HFFc6 (cell line): ENCODE measurements at places on chromosomes 7 and 10.

DNA sequence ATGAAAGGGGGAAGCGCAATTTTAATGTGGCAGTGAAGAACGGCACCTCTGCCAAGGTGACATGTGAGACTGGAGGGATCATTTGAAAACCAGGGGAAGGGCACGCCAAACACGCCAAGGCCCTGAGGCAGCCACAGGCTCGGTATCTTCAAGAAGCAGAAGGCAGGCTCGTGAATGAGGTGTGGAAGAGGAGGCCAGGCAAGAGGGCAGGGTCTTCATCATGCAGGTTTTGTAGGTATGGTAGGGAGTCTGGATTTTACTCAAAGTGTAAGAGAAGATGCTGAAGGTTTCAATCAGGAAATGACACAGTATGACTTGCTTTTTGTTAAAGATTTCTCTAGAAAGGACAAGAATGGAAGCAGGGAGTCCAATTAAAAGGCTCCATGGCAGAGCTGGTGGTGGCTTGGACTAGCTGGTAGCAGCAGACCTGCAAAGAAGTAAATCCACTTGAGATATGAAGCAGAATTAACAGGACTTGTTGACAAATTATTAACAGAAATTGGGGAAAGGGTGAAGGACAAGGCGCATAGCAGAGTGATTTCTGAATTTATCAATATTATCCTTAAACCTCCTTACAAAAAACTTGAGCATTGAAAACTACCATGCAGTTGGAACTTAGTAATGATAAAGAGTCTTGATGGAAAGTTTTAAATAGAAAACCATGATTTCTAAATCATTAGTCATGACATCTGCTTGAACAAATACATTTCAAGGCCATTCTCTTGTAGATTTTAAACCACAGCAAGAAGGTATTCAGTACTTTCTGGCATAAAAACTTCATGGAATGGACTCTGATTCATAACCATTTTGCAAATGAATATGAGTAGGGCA lies 70.4 kb downstream of the COA1 start:
- DNase-seq, result peak; percentile 90

DNA sequence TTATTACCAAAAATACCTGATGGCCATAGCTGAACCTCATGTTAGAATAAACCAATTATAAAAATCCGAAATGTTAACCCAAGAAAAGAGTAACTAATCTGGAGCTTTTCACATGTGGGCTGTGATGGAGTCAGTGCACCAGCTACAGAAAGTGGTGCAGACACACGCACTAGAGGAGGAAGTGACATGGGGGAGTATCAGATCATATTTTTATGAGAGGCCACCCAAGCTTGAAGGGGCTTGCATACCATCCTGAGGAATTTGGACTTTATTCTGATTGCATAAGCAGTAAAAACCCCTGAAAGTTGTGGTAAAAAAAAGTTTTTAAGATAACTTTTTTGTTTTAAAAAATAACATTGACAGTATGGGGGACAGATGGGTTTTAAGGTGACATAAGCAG lies 1148.5 kb upstream of the CELF2 start:
- DNase-seq, result no peak

DNA sequence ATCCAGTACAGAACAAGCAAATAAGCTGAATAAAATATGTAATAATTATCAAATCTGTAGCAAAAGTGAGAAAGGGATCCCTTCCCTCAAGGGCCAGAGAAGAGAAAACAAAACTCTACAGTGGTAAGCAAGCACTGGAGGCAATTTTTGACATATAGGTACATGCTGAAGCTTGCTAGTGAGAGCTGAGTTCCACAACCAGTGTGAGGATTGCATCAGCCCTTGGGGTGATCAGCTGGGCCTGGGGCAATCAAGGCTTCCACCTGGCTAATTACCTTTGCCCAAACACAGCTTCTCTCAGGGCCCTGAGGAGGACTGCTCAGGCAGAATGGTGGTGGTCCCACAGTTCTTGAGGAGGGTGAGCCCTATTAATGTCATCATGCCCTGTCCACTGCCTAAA lies 134.4 kb upstream of the DLX6 start:
- no peak for DNase-seq

- DNase-seq, result no peak
These were observed 49.7 kb downstream of the RABGEF1 start for GRCh38 chr7:66790196-66790595.

- no peak for DNase-seq
These were observed 13.4 kb downstream of the ELMO1 start for GRCh38 chr7:37435156-37435855.

- no peak for DNase-seq
These were observed 42.0 kb downstream of the LYZL2 start for GRCh38 chr10:30587522-30588031.

GRCh38 chr7:149495785-149496641 lies 1.6 kb downstream of the ZNF746 start:
- DNase-seq, result peak; percentile 75

DNA sequence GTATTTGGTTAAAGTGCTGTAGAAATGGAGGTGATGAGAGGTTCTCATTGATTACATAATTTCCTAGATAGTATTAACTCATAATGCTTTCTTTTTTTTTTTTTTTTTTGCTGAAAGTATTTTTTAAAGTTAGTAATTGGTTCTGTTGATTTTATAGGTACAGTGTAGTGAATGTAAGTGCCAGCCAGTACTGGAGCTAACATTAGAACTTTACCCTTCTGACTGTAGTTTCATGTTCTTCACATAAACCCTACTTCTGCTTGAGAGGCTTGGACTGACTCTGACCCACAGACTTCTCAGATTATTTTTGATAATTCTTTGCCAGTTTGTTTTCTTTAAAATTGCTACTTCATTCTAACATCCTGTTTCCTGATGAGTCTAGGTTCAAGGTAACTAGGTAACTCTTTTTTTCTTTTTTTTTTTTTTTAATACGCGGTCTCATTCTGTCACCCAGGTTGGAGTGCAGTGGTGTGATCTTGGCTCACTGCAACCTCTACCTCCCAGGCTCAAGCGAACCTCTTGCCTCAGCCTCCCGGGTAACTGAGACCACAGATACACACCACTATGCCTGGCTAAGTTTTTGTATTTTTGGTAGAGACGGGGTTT lies 92.2 kb upstream of the OIT3 start:
- no peak for DNase-seq

GRCh38 chr7:157576415-157576814 lies 239.6 kb downstream of the DNAJB6 start:
- no peak for DNase-seq

DNA sequence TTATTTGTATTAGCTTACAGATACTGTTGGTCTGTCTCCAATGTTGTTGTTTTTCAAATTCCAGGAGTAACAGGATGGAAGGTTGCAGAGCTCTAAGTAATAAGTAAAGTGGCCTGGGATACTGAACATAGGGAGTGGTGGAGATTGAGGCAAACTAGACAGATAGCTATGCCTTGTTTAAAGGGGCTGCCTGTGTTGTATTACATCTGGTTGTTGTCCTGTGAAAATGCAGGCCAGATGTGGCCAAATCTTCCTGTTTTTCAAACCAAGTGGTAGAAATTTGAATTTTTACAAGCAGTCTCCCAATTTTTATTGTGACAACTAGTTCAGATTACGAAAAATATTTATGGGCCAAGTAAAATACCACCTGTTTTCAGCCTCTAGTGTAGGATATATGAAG lies 33.5 kb downstream of the BICC1 start:
- no peak for DNase-seq

DNA sequence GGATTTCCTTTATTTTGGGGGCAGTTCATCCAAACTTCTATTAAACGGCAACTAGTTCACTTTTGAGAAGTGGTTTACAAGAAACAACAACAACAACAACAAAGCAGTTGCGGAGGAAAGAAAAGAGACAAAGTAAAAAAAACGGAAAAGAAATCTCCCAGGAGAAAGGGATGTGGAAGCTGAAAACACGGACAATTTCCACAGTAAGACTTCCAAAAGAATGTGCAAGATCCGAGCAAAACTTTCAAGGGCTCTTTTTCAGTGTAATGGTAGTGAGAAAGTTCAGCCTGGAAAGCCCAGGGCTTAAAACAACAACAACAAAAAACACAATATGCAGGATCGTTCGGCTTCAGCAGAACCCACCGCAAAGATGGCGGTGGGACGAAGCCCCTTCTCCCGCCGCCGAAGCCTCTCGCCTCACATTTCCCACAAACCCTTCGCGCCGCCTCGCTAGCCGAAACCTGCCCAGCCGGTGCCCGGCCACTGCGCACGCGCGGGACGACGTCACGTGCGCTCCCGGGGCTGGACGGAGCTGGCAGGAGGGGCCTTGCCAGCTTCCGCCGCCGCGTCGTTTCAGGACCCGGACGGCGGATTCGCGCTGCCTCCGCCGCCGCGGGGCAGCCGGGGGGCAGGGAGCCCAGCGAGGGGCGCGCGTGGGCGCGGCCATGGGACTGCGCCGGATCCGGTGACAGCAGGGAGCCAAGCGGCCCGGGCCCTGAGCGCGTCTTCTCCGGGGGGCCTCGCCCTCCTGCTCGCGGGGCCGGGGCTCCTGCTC lies at the start of gene TNKS2:
Gene TNKS2, plus strand, starts transcription at position 553 of the 775 bp plus-strand sequence. CDS start 265 bp downstream, outside the sequence.
- DNase-seq, result peak; percentile 87

GRCh38 chr10:71842422-71842821 lies 8.6 kb downstream of the PSAP start:
- no peak for DNase-seq

DNA sequence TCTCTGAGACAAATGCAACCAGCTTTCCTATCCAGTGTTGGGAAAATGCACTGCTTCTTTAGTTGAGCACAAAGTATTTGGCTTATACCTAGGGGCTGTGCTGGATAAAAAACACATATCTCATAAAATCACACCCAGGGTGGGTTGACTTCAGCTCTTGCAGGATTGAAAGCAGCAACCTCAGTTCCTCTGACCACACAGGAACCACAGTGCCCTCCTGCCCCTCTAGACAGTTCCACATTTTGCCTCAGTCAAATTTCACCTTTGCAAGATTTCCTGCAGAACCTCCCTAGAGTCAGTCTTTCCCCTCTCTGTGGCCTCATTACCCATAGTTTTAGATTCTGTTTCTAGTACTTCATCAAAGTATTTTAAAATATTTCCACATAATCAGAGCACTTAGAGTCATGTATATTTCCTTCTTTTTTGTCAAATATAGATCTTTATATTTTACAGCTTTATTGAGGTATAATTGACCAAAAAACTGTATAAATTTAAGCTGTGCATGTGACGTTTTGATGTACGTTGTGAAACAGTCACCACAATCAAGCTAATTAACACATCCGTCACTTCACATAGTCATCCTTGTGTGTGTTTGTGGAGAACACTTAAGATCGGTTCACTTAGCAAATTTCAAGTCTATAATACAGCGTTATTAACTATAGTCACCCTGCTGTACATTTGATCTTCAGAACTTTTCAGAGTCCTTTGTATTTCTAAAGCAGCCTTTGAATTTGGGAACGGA lies 37.0 kb upstream of the EGR2 start:
- no peak for DNase-seq

- DNase-seq, result no peak
These were observed 121.0 kb upstream of the LANCL2 start for GRCh38 chr7:55244006-55244745.

GRCh38 chr10:77867124-77867719 lies 59.3 kb downstream of the DLG5 start:
- no peak for DNase-seq

GRCh38 chr10:100655326-100655759 lies 90.0 kb upstream of the PAX2 start:
- no peak for DNase-seq

GRCh38 chr10:80513106-80513505 lies 24.6 kb upstream of the SH2D4B start:
- no peak for DNase-seq

DNA sequence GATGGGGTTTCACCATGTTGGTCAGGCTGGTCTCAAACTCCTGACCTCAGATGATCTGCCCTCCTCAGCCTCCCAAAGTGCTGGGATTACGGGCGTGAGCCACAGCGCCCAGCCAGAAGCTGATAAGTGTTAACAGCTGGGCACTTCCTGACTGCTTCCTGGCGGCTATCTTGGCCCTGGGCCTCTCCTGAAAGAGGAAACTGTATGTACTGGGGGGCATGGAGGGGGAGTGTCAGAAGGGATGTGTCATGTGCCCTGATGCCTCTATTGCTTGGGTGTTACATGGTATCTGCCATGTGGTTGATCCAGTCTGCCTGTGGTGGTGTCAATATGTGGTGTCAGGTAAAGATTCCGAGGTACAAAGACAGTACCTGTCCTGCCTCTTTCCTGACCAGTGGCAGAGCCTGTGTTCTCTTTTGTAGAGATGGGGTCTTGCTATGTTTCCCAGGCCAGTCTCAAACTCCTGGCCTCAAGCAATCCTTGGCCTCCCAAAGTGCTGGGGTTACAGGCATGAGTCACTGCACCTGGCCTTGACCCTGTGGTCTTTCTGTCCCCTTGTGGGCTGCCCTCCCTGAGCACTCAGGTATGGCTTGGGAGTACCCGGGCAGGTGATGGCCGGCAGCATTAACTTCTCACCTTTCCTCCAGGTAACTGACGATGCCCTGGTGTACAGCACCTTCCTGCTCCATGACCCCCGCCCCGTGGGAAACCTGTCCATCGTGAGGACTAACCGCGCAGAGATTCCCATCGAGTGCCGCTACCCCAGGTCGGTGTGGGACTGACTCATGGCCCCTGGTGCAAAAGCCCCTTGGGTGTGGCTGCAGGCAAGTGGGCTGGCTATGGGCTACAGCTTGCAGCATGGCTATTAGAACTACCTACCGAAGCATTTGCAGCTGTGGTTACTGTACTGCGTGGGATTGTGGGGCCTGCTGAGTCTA lies 4.4 kb downstream of the ZP3 start:
- DNase-seq, result no peak

DNA sequence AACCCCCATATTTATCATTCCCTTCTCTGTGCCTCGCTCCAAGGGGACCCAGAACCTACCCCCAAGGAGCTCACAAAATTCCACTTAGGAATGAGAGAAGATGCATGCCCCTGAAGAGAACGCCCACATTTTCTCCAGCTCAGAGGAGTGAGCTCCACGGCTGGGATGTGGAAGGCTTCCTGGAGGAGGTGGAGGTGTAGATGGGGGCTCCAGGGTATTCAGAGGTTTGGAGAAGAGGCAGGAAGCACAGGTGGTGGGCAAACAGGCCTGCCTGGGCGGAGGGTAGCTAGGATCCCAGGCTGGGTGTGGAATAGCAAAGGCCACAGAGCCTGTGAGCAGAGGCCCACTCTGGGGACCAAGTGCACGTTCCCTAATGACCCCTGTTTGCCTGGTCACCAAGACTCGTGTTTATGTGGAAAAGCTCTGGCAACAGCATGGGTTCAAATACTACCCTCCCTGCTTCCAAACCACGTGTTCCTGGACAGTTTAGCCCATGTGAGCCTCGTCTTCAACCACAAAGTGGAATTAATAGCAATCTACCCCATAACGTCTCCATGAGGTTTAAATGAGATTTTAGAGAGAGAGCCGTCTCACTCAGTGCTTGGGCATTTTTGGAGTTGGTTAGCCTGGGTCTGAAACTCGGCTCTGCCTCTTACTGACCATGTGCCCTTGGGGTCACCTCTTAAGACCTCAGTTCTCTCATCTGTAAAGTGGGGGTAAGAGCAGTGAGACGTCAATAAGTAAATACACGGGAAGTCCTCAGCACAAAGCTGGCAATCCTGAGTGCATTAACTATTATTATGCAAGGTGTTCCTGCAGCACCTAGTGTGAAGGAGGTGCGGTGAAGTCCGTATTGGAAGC lies 24.7 kb downstream of the UNC5B start:
- DNase-seq, result no peak

- DNase-seq, result no peak
These were observed 113.6 kb upstream of the BTBD16 start for GRCh38 chr10:122157451-122157850.

- no peak for DNase-seq
These were observed 100.7 kb downstream of the ZMYND11 start for GRCh38 chr10:235915-236314.

GRCh38 chr7:101081432-101081831 lies 3.8 kb upstream of the TRIM56 start:
- no peak for DNase-seq

GRCh38 chr7:117118579-117119180 lies 165.4 kb downstream of the ST7 start:
- no peak for DNase-seq

- DNase-seq, result peak; percentile 29
These were observed 42.9 kb downstream of the CHRM2 start for GRCh38 chr7:136911344-136911743.
